SIG-M5 (cell line): ENCODE measurements at places on chromosomes 2 and 18.
A peak's percentile ranks its signal among the peaks of the same experiment; 100 is the strongest.

DNA sequence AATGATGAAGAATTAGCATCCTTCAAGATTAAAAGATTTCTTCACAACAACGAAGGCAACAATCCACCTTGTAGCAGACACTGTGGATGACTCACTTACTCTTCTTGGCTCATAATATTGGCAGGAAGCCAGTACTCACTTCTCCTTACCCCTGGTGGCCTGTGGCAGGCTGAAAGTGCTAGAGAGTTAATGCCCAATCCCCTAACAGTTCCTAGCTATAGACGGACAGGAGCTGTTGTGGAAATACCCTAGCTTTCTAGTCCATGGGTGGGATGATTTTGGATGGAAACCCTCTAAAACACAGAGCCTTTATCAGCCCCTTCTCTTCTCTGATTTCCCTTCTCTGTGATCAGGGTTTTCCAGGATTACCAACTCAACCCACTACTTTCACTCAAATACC, 128.6 kb upstream of the NYAP2 start:
- peak; percentile 70 for DNase-seq

DNA sequence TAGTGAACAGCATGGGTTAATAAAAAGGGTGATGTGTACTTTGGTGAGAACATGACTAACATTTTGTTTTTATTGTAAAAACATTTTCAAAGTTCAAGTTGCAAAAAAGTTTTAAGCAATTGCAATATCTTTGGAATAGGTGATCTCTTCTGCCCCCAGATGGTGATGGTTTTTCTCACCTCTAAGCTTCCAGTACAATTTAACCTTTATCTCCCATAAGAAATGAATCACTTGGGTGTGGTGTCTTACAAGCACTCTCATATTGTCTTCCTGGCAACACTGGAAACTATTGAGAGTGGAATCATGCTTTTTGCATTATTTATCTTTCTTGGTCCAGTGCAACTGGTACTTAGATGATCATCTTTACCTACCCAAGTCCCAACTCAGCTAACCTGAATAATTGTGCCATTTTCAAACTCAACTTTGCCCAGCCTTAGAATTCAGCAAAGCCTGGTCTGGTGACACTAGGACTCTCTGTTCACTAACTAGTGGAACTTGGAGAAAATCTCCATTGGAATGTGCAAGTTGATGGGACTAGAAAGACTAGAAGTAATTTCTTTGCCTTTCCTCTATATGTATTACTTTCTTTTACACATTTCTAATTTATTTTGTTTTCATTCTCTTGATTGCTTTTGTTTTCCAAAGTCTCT, 964.7 kb upstream of the ZEB2 start:
- DNase-seq = no peak

- DNase-seq = no peak
These were observed 18.1 kb downstream of the EPAS1 start for GRCh38 chr2:46315103-46315890.

DNA sequence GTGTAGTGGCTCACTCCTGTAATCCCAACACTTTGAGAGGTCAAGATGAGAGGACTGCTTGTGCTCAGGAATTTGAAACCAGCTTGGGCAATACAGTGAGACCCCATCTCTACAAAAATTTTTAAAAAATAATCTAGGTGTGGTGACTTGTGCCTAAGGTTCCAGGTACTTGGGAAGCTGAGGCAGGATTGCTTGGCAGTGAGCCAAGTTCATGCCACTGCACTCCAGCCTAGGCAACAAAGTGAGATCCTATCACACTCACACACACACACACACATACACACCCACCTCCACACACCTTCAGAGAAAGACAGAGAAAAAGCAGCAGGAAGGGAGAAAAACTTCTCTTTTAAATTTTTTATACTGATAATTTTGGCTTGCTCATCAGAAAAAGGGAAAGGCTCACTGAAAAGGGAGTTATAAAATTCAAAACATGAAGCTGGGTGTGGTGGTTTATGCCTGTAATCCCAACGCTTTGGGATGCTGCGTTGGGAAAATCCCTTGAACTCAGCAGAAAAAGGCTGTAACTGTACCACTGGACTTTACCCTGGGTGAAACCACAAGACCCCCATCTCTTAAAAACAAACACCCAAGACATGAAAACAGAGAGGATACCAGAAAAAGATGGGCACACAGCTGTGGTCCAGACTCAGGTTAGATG, 25.7 kb downstream of the FAM168B start:
- no peak for DNase-seq

- DNase-seq = no peak
These were observed 51.1 kb downstream of the PAPOLG start for GRCh38 chr2:60806988-60807681.

- no peak for DNase-seq
These were observed 127.1 kb downstream of the TNS1 start for GRCh38 chr2:217875556-217876252.

GRCh38 chr18:79790996-79791972, 6.5 kb upstream of the KCNG2 start:
- DNase-seq = peak; percentile 97

GRCh38 chr2:217539126-217539525, 463.7 kb downstream of the TNS1 start:
- DNase-seq = no peak

GRCh38 chr2:56055405-56055804, 128.4 kb upstream of the CCDC85A start:
- no peak for DNase-seq

GRCh38 chr2:106161938-106162820, 31.9 kb downstream of the UXS1 start:
- no peak for DNase-seq

- DNase-seq = no peak
These were observed 503.4 kb downstream of the CCDC85A start for GRCh38 chr2:56687169-56687568.
